Forelimb muscle (tissue), 1 donor: ENCODE measurements at places on chromosomes 2 and 18.
A peak's percentile ranks its signal among the peaks of the same experiment; 100 is the strongest.

DNA sequence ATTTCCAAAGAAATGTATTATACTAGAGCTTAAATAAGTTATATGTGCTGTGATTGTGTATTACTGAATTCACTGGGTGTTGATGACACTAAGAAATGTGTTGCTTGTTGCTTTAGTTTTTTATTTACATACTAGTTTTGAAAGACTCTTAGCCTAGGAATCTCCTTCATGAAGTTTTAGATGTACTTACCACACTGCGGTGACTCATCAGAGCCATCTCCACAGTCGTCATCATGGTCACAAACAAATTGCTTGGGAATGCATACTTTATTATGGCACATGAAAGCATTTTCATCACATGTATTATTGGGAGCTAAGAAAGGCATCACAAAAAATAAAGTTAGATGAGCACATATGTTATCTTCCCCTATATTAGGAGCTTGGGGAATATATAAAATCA is 1624.2 kb downstream of the LRP1B start:
- no peak for DNase-seq

- no peak for DNase-seq
Measured at GRCh38 chr2:63819256-63819655, 22.4 kb upstream of the UGP2 start.

- DNase-seq: no peak
Measured at GRCh38 chr2:160911258-160911657, 249.0 kb upstream of the TANK start.

DNA sequence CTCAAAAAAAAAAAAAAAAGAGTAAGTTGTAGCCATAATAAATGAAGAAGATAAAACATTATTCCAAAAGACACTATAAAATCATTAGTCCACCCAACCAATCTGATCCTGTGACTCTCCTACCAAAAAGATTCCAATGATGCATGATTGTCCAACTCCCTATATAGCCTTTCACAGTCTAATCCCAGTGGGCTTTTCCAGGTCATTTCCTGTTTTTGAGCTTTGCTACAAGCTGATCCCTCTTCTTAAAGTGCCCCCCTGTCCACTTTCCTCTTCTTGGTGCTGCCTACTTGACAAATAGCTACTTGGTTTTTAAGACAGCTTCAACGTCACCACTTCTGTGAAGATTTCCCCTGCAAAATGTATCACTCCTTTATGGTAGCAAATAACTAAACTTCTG is 88.4 kb downstream of the SEMA4F start:
- no peak for DNase-seq

- DNase-seq: no peak
Measured at GRCh38 chr2:109009920-109010610, 21.0 kb upstream of the EDAR start.

- DNase-seq: no peak
Measured at GRCh38 chr2:45843136-45843535, 191.7 kb downstream of the PRKCE start.

GRCh38 chr2:192029089-192029488 is 165.6 kb downstream of the TMEFF2 start:
- DNase-seq: no peak

- no peak for DNase-seq
Measured at GRCh38 chr2:200415455-200415854, 94.4 kb downstream of the KCTD18 start.

GRCh38 chr2:106061611-106062349 is 132.3 kb downstream of the UXS1 start:
- DNase-seq: no peak

DNA sequence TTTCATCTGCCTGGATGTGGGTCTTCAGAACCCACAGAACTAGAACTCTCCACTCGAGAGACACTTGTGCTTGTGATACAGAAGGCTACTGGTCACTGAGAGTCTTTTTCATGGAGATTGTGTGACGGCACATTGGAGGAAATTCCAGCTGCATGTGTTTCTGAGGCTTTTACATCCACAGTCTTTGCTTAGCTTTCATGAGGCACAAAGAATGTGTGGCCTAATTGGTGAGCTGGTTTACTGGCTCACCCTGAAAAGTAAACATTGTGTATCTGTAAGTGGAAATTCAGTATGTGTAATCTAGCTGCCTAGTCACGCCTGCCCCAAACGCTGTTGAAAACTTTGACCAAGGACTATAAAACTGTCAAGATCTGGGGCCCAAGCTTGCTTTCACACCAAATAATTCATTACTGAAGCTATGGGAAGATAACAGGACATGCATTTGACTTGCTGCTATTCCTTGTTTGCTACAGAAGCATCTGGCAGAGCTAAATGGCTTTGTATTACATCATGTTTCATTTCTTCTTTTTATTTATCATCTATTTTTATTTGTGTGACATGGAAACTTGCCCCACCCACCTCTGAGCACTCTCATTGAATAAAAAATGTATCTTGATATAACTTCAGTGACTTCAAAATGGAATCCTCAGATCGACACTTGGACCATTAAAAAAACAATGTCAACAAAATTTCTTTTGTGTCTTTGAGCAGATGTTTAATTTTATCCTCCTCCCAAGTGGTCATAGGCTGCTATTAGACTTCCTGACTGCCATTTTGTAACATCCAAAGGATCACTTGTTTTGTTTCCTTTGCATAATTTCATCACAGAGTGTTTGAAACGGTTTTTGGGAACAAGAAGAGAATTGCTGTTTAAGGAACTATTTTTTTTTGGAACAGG is 80.2 kb downstream of the EFEMP1 start:
- DNase-seq: no peak

- DNase-seq: no peak
Measured at GRCh38 chr2:209821806-209822205, 50.2 kb downstream of the UNC80 start.

GRCh38 chr18:61245276-61245675 is 88.0 kb upstream of the CDH20 start:
- no peak for DNase-seq

GRCh38 chr18:6327895-6328620 is 86.7 kb downstream of the L3MBTL4 start:
- peak; percentile 20 for DNase-seq

DNA sequence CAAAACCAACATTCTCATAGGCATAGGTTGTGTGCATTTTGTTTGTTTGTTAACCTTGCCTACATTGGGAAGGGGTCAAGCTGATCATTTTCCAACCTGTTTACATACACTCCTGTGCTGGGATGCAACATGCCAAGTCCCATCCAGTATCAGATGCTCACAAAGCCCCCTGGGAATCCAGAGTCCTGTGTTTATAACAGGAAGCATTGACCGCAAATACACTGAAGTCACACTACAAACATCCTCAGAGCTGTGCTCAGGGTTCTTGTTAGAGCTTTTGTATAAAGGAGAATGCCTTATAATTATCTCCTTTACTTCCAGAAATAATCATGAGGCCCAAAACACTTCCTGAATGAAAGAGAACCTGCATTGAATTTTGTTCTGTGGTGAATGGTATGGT is 488.7 kb upstream of the TCF4 start:
- no peak for DNase-seq

DNA sequence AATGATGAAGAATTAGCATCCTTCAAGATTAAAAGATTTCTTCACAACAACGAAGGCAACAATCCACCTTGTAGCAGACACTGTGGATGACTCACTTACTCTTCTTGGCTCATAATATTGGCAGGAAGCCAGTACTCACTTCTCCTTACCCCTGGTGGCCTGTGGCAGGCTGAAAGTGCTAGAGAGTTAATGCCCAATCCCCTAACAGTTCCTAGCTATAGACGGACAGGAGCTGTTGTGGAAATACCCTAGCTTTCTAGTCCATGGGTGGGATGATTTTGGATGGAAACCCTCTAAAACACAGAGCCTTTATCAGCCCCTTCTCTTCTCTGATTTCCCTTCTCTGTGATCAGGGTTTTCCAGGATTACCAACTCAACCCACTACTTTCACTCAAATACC is 128.6 kb upstream of the NYAP2 start:
- peak; percentile 4 for DNase-seq

- DNase-seq: no peak
Measured at GRCh38 chr18:42164556-42164955, 209.5 kb downstream of the PIK3C3 start.

DNA sequence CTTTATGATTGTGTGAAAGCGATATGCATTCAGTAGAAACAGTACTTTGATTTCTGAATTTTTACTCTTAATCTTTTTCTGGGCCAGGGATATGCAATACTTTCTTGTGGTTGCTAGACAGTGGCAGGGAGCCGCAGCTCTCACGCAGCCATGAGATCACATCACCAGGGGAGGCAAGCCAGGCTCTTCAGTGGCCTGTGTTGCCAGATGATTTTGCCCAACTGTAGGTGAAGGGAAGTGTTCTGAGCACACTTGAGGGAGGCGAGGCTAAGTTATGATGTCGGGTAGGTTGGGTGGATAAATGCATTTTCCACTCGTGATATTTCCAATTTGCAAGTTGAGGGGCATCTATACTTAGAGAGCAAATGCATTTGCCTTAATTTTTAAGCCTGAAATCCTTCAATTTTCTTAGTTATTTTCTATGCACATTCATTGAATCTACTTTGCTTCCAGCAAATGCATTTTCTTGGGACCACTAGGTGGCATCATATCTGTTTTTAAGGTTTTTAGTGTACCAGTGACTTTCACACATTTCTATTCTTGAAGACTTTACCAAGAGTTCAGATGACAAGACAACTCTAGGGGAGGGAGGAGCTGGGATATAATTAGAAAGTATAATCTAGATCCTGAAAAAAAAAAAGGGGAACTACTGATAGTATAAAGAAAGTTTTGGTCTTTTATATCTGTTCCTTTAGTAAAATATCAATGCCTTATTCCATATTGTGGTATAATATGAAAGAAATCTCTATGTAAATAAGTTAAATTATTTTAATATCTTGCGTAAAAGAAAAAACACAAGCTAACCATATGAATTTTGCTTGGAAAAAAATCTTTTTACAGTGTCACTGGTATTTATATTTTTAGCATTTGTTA is 643.3 kb downstream of the SOCS6 start:
- DNase-seq: no peak
